Stimulated activated CD8-positive, alpha-beta memory T cell treated with anti-CD3 and anti-CD28 coated beads, Interleukin-7, amount 100 ng/mL, for 4 hours (primary cell): ENCODE measurements at places on chromosomes 1 and 21.

GRCh38 chr1:169478094-169478672, 7.6 kb downstream of the SLC19A2 start:
- DNase-seq, result no peak

- DNase-seq, result no peak
Observed at GRCh38 chr1:83978056-83978455, 20.9 kb downstream of the TTLL7 start.

GRCh38 chr21:42156690-42157605, 62.0 kb upstream of the ABCG1 start:
- DNase-seq, result no peak

- no peak for DNase-seq
Observed at GRCh38 chr1:85296980-85297379, 20.5 kb upstream of the BCL10 start.

DNA sequence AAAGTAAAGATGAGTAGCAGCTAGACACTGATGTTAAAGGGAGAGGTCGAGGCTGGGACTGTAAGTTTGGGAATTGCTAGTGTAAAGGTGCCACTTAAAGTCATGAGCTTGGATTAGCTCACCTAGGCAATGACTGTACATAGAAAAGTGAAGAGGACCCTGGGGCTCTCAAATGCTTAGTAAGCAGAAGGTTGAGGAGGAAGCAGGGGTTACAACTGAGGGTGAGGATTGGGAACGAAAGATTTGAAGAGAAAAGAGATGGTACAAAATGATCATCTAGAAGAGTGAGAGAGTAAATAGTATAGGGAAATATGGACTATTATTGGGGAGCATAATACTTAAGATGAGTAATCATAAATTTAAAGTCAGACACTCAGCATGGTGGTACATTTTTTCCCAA, 63.1 kb upstream of the TNFSF4 start:
- DNase-seq, result no peak

DNA sequence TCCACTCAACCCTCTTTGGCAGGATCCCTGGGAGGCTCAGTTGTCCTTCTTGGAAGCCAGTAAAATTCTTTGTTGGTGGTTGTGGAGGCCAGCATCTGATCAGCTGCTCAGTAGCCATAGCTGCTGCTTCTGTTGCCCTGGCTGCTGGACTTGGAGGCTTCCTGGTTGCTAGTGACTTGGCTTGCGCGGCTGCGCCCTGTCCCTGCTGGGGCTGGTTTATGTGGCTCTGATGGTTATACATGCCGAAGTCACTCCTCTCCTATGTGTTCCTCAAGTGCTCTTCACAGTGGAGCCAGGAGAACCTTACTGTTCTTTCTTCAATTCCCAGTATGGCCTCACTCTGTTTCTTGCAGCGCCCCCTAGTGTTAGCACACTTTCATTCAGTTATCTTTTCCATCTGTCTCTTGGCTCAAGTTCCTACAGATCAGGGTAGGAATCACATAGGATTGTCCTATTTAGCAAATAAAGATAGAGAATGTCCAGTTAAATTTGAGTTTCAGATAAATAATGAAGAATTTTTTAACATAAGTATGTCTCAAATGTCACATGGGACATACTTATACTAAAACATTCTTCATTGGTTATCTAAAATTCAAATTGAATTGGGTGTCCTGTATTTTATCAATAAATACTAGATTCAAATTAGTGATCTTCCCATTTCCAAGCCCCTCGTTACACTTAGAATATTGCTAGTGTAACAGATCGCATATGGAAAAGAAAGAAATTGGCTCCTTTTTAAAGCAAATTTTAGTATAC, 176.5 kb downstream of the TGFB2 start:
- DNase-seq, result no peak

GRCh38 chr1:92551916-92552315, 65.2 kb upstream of the GFI1 start:
- no peak for DNase-seq

- no peak for DNase-seq
Observed at GRCh38 chr1:20962576-20963258, 175.6 kb upstream of the HP1BP3 start.

- DNase-seq, result no peak
Observed at GRCh38 chr1:20150326-20150705, 11.2 kb downstream of the PLA2G2F start.

DNA sequence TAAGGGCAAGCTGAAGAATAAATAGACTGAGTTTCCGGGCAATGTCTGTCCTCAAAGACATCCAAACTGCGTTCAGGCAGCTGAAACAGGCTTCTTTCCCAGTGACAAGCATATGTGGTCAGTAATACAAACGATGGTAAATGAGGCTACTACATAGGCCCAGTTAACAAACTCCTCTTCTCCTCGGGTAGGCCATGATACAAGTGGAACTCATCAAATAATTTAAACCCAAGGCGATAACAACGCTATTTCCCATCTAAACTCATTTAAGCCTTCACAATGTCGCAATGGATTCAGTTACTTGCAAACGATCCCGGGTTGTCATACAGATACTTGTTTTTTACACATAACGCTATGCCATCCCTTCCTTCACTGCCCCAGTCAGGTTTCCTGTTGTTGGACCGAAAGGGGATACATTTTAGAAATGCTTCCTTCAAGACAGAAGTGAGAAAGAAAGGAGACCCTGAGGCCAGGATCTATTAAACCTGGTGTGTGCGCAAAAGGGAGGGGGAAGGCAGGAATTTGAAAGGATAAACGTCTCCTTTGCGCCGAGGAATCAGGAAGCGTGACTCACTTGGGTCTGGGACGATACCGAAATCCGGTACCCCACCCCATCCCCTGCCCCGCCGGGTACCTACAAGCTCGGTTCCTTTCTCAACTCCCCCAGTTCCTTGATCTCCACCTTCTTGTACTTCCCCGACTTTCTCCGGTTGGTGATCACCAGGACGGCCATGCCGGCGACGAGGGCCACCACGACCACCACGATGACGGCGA, 1.3 kb downstream of the TACSTD2 start:
- DNase-seq, result no peak

DNA sequence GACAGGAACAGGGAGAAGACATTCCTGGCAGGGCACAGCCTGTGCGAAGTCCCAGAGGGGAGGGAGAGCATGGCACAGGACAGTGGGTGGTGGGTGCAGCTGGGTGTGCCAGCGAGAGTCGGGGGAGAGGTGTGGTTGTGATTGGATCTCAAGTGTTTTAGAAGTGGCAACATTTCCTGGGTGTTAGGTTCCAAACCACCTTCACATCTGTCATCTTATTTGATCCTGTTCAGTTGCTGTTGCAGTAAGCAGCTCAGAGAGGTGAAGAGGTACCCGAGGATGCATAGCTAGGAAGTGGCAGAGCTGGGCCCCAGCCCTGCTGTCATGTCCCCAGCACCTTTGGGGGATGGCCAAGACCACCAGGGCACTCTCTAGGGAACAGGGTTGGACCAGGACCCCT, 22.0 kb upstream of the DISP3 start:
- no peak for DNase-seq

- no peak for DNase-seq
Observed at GRCh38 chr1:83932281-83932680, 66.7 kb downstream of the TTLL7 start.

- DNase-seq, result no peak
Observed at GRCh38 chr1:153100245-153100644, 5.9 kb upstream of the SPRR2E start.

- DNase-seq, result no peak
Observed at GRCh38 chr1:213820362-213821149, 167.2 kb upstream of the PROX1 start.

- no peak for DNase-seq
Observed at GRCh38 chr1:107545056-107545577, 404.3 kb downstream of the NTNG1 start.

- DNase-seq, result no peak
Observed at GRCh38 chr1:52365071-52365745, 797 bp downstream of the CC2D1B start.

DNA sequence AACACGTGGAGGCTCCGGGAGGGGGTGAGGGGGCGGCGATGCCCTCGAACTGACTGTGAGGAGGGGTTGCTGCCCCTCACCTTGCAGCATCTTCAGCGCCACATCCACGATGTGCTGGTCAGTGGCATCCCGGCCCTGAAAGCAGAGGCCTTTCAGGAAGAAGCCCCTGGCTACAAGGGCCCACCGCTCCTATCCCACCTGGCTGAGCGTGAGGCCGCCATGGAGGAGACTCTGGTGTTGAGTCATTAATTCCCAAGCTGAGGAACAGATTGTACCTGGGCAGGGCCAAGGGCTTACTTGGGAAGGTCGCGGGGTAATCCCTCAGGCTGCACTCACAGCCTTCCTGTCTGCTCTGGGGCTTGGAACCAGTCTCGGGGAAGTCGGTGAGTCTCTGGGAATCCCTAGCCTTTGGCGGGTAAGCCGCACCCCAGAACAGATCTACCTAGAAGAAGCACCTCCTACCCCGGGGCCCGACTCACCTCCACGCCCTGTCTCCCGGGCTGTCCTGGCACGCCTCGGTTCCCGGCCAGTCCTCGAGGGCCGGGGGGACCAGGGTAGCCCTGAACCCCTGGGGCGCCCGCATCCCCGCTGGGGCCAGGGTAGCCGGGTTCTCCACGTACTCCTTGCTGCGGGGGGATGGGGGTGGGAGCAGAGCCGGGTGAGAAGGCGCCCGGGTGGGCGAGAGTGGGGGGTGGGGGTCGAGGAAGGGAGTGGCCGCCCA, 13.9 kb downstream of the COL9A2 start:
- no peak for DNase-seq

DNA sequence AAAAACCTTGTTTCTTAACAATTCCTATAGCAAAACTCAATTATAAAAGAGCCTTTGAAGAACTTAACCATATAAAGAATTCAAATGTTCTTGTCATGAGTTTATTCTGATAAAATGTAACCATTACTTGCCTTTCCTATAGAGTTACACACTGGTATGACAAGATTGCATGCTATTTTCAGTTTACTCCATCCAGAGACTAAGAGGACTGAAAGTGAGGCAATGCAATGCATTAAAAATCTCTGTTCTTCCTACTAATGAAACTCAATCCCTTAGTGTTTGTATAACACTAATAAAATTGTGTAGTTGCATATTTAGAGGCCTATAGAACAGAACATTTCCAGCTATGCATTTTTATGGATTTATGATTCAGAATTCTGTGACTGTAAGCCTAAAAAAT, 88.1 kb downstream of the COP1 start:
- no peak for DNase-seq

- no peak for DNase-seq
Observed at GRCh38 chr1:245183429-245183828, 28.6 kb downstream of the KIF26B start.

- DNase-seq, result no peak
Observed at GRCh38 chr1:59083946-59084865, 212.7 kb upstream of the FGGY start.

DNA sequence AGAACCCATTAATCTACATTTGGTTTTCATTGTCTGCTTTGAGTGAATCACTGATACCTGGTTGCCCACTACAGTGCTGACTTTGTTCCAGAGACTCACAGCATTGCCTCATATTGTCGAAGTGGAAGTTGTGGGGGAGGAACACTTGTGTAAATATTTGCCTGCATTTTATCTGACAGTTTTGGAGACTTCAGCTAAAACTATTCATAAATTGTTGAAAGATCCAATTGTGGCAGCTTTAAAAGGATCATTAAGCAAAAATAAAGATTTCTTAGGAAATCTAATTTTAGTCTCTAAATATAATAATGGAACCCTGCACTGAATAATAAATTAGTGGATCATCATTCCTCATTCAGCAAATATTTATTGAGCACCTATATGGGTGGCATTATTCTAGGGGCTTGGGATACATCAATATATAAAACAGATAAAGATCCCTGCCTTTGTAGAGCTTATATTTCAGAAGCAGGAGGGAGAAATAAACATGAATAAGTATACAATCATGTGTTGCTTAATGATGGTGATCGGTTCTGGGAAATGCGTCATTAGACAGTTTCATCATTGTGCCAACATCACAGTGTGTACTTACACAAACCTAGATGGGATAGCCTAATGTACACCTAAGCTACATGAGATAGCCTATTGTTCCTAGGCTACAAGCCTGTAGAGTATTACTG, 73.5 kb downstream of the OSBPL9 start:
- no peak for DNase-seq

GRCh38 chr21:43982489-43983078, 29.5 kb upstream of the TRAPPC10 start:
- DNase-seq, result no peak

DNA sequence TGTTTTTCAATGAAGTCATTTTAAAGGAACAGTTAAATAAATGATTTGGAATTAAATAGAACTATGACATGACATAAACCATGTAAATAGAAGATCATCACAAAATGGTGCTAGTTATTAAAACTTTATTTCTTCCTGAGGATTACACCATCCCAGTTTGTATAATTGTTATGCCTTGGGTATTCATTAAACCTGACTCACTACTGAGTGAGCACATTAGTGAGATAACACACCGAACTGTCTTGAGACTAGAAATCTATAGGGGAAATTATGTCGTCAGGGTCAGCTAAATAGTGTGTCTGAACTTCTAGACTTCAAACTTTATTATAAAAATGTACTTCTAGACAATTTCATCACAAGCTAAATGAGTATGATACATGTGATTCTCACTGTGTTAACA, 189.4 kb downstream of the NCAM2 start:
- no peak for DNase-seq

DNA sequence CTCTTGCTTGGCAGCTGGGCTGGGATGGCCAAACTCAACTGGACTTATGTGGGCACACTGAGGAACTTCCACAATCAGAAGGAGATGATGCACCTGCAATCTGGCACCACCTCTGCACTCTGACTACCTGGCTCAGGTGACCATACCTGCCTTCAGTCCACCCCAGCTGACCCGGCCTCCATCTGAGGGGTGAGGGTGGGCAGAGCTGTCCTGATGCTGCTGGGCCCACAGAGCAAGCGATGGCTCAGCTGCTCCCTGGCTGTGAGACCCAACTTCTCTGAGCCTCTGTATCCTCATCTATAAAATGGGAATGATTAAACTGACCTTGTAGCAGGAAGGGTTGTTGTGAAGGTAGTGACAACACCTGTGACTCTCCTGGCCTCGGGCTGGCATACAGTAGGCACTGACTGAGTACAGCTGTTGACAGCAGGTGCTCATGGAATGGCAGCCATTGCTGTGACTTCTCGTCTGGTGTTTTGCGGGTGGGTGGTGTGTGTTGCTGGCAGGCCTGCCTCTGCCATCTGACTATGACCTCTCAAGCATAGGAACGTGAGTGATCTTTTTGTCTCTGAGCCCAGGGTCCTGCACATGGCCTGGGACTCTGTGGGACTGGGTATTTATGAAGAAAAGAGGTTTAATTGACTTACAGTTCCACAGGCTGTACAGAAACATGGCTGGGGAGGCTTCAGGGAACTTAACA, 438.5 kb downstream of the PTPRU start:
- no peak for DNase-seq
